Mesenchymal stem cell (in vitro differentiated cells and primary cell): ENCODE measurements at places on chromosomes 12 and 14.

DNA sequence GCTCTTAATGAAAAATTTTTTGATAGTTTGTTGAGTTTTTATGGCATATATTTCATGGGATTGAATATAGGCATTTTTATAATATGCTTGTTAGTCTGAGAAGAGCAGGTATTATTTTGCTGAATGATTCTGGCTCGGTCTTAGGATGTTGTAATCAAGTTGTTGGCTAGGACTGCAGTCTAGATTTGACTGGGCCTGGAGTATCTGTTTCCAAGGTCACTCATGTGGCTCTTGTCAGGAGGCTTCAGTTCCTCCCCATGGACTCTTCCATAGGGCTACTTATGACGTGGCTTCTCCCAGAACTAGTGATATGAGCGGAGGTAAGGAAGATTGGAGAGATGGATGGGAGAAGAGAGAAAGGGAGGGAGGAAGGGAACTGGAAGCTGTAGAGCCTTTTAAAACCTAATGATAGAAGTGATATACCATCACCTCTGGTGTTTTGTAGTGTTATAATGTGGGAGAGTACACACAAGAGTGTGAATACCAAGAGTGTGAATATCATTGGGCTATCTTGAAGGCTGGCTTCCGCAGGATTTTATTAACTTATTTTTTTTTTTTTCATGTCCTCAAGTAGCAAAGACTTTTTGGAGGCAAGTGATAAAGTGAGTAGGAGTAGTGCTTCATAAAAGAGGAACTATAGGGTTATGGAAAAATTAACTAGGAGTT, 4.4 kb downstream of the MNAT1 start:
- no peak for DNase-seq

- DNase-seq = peak; percentile 94
These were observed 54.6 kb downstream of the NUAK1 start for GRCh38 chr12:106084014-106084671.

GRCh38 chr12:50132505-50133135, 20.6 kb downstream of the COX14 start:
- peak; percentile 43 for DNase-seq

DNA sequence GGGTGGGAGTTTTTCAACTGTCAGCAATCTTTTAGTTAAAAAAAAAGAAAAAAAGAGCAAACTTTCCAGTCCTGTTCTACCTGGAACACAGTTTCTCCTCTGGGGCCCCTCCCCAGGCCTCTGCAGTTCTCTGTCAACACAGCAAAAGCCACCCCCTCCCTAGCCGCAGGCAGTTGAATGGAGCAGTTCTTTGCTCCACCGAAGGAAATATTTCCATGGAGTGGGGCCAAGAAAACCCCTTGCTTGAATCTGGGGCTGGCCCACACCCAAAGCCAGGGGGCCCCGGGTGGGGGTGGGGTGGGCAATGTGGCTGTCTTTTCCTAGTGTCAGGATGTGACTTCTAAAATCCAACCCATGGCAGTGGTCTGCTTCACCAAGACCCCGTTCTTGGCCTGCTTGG, 5.0 kb upstream of the MEG3 start:
- no peak for DNase-seq

- no peak for DNase-seq
These were observed 3.9 kb upstream of the TMEM233 start for GRCh38 chr12:119589634-119590033.
